ENCODE measurements at places on chromosomes 7 and 10.

- DNase-seq = no peak
These were observed 52.5 kb downstream of the WNT2 start for GRCh38 chr7:117270371-117270770.

GRCh38 chr10:93431361-93431760, 50.8 kb downstream of the MYOF start:
- DNase-seq = no peak

DNA sequence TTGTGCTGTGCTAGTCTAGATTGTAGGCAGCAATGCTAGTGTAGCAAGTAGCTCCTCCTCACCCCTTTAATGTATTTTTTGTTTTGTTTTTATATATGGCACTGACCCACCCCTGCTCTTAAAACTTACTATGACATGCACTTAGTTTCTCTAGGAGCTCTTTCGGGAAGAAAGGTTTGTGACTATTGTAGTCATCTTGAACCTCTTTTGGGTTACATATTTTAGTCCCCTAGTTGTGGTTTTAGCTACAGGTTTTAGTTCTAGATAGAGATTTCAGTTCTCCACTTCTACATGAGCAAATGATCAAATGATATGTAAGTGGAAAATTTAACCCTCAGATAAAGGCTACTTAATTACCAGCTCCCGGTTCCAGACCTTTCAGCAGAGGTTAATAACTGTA, 14.9 kb downstream of the MINPP1 start:
- no peak for DNase-seq

GRCh38 chr7:40474790-40475680, 340.2 kb downstream of the SUGCT start:
- no peak for DNase-seq

- DNase-seq = peak; percentile 49
These were observed 220.9 kb upstream of the MKLN1 start for GRCh38 chr7:131106681-131107336.

- no peak for DNase-seq
These were observed 133.6 kb downstream of the CUBN start for GRCh38 chr10:16995867-16996529.

DNA sequence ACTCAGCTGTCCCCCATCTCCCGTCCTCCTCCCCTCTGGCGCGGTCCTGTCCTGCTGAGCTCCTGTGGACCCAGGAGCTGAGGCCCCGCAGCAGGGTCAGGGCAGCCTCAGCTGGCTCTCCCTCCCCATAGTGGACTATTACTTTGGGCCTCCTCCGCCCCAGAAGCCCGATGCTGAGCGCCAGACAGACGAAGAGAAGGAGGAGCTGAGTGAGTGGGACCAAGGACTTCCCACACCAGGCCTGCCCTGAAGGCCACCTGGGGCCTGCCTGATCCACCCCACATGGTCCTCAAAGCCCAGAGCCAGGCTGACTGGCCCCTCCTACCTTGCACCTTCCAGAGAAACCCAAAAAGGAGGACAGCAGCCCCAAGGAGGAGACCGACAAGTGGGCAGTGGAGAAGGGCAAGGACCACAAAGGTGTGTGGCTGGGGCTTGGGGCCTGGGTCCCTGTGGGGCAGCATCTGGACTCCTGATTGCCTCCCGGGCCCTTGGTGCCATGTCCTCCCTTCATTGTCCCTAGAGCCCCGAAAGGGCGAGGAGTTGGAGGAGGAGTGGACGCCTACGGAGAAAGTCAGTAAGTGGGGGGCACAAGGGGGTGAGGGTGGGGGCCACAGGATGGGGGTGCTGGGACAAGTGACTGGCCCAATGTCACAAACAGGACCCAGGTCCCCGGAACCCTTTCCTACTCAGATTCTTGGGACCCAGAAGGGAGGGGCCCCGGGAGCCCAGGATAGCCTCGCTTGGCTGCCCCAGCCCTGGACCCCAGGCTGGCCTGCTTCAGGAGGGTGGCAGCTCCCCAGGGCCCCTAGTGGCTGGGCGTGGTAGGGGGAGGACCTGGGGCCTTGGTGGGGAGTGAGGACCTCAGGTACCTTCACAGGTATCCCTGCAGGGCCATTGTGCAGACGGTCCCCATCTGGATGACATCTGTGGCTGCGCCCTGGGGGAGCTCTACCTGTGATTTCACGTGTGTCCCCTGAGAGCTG, 4.9 kb downstream of the AEBP1 start:
- DNase-seq = no peak
